ENCODE measurements at places on chromosomes 5 and 9.

DNA sequence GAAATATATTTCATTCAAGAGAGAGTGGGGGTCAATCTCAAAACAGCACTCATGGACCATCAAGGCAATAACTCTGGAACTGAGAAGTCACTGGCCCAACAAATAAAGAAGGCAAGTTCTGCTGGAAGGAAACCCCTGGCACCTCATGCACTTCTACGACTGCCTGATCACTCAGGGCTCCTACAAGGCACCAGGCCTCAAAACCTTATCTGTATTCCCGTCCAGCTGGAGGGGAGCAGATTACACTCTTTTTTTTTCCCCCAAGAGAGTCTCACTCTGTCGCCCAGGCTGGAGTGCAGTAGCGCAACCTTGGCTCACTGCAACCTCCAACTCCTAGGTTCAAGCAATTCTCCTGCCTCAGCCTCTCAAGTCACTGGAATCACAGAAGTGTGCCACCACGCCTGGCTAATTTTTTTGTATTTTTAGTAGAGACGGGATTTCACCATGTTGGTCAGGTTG, 49.9 kb downstream of the P4HA2 start:
- no peak for DNase-seq

GRCh38 chr9:79312686-79313421, 258.9 kb upstream of the TLE4 start:
- DNase-seq = no peak

DNA sequence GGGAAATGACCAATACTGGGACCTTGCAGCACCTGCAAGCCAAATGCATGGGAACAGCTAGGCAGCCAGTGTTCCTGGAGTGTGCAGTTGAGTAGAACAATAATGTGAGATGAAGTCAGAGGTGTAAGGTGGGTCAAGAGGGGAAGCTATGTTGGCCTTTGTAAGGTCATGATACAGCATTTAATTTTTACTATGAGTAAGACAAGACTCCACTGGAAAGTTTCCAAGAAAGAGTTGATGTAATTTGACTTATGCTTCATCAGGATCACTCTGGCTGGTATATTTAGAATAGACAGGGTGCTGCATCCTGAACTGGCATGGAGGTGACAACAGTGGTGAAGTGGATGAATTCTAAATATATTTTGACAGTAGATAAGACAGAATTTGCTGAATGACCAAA, 744.8 kb downstream of the KCTD16 start:
- DNase-seq = no peak

- DNase-seq = no peak
These were observed 106.5 kb upstream of the RAD23B start for GRCh38 chr9:107176436-107177151.

DNA sequence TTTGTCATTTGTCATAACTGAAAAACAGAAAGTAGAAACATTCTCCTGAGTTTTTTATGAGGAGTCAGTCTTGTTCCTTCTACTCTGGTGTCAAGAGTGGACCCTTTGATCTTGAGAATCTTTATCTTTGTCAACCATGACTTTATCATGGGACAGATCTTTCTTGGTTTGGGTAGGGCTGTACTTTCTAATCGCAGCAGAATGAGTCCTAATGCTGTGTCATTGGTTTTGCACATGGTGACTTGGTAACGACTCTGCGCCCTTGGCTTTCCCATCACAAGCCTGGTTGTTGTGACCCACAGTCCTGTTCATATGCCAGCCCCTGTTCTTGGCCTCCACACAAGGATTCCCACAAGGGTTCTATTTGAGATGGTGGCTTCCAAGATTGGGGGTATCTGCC, 45.6 kb downstream of the AOPEP start:
- no peak for DNase-seq

- no peak for DNase-seq
These were observed 20.0 kb upstream of the GDNF start for GRCh38 chr5:37859805-37860204.
